ENCODE measurements at places on chromosomes 16 and 17.

DNA sequence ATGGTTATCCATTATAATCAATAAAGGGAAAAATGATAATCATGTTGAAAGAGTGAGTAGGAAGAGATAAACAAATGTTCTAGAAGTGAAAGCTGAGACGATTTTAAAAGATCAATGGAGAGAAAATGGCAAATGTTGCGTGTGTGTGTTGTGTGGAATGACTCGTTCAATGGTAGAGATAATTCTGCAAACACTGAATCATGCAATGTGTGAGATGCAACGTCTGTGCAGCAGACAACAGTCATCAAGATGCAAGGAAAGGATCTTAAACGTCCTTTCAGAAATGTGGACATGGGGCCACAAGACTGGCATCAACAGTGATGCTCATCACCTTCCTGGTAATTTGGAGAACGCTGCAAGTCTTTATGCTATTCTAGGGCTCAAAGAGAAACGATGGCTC is 124.4 kb downstream of the CDYL2 start:
- DNase-seq, result no peak

DNA sequence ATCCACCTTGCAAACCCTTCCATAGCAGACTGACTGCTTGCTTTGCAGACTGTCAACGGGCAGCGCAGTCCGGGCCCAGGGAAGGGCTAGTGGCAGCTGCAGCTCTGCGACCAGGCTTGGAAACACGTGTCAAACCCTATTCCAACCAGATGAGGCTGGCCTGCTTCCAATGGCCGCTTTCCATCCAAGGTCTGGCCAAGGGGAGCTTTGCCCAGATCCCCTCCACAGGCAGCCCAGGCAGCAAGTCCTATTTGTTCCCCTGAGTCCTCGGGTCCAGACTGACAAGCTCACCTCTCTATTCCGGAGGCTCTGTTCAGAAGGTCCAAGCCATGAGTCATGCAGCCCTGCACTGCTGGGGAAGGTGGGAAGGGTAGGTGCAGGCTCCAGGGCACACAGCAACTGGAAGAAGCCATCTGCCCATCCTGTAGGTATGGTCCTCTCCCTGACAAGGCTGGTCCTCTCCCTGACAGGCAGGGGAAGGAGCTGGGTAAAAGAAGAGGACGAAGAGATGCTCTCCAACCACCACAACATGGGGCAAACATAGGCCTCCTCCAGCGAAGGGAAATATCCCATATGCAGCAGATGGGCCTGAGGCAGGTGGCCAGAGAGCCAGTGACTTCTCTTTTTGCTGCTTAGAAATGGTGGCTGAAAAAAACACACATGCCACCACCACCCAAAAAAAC is 22.6 kb upstream of the AXIN2 start:
- DNase-seq, result no peak

DNA sequence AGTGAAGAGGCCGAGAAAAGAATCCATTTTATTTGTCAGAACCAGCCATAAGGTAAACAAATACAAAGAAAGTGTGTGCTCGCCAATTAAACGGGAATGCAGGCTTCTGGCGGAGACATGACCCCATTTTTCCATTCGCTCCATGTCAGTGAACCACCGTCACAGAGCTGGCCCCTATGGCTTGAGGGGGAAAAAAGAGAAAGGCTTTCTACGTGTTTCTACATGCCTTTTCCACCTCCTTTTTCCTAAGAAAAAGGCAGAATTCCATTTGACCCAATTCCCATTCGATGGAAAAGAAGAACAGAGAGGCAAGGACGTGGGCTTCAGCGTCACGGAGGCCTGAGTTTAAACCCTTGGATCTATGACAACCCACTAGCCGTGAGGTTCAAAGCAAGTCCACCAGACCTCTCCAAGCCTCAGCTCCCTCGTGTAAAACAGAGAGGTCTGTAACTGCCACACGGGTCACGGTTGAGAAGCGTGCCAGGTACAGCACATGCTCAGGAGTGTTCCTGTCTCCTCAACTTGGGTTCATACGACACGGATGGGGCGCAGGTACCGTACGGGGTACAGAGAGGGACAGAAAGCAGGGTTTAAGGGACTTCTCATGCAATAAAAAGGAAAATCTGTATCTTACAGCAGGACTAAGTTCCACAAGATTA is 91.9 kb downstream of the NXN start:
- no peak for DNase-seq

DNA sequence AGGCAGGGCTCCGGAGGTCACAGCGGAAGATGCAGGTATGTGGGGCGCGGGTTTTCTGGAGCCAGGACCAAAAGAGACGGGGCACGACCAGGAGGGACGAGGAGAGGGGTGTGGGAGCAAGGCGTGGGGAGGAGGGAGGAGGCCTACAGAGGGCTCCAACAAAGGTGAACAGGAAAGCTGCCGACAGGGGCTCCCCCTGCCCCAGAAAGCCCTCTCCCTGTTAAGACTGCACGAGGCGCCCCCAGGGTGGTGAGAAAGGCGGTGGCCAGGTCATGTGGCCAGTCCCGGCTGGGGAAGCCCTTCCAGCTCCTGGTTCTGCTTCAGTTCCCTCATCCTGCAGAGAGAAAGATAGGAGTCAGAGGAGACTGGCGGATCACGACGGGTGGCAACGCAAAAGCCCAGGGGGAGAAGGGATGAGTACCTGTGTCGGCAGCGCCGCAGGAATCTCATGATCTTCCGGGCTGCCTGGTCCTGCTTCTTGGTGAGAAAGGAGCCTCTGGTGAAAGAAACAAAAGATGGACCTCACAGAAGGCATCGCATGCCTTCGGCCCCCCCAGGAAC is 949 bp upstream of the SPAG7 start:
- no peak for DNase-seq

DNA sequence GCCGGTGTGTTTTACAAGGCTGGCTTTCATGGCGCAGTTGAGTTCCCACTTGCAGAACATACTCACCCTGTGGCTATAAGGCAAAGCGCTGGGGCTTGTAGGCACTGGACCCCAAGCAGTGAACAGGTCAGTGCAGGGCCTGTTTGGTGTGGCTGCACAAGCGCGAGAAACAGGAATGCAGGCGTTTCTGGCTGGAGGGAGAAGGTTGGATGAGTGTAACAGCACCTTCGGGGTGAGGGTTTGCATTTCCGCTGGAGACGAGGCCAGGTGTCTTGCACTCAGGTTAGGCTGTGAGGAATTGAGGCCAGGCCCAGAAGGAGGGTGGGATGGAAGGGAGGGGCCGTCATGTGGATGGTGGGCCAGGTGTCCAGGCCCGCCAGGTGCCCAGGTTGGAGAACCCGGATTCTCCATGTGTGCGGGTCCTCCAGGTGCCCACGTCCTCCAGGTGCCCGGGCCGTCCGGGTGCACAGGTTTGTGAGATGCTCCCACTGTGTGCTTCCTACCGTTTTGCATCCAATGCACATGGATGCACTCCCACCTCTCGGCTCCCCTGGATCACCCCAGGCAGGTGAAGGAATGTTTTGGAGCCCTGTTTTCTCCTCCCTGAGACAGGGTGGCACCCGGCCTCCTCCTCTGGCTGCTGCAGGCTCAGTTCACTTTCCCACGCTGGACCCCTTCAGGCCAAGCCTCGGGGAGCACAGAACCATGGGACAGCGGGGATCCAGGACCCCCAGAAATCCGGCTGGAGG is 46.0 kb downstream of the SLC7A5 start:
- DNase-seq, result no peak

DNA sequence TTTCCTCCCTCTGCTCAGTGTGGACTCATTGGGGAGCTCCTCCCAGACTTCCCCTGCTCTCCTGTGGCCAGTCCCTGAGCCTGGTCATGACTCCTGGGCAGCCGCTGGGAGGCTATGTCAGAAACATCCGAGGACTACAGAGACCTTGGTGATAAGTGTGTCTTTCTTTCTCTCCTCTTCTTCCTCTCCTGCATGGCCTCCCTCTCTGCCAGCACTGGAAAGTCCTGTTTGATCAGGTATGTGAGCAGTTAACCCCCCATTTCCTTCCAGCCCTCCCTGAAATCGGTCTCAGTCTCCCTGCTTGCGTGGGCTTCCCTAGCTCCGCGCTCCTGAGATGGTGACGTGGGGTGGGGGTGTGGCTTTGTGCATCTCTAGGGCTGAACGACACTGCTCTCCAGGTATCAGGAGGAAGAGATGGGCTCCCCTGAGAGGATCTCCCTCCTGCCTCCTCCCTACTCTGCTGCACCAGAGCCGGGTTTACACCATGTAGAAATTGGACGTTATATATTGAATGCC is 2.1 kb downstream of the RHBDL3 start:
- no peak for DNase-seq

DNA sequence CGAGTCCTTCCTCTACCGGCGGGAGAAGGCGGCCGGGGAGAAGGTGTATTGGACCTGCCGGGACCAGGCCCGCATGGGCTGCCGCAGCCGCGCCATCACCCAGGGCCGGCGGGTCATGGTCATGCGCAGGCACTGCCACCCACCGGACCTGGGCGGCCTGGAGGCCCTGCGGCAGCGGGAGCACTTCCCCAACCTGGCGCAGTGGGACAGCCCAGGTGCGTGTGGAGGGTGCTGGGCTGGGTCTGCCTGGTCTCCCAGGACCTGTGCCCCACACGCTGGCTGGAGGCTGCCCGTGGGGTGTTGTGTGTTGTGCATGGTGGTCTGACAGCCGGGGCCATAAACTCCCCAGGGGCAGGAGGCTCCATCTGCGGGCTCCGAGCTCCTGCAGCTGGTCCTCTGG is 25.4 kb downstream of the FLYWCH1 start:
- DNase-seq, result no peak

DNA sequence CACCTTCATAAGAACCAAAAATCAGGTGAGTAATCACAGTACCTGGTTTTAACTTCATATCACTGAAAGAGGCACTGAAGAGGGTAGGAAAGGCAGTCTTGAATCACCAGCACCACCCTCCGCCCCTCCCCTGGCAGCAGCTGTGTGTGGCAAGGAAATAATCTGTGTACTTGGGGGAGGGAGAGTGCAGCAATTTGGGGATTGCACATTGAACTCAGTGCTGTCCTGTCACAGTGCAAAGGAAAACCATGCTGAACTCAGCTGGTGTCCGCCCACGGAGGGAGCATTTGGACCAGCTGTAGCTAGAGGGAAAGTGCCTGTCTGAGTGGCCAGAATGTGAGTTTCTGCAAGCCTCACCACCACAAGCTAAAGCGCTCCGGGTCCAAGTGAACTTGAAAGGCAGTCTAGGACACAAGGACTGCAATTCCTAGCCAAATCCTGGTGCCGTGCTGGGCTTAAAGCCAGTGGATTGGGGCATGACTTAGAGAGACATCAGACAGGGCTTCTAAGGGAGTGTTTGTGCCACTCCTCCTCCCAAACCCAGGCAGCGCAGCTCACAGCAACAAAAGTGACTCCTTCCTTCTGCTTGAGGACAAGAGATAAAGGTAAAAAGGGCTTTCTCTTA is 39.7 kb upstream of the ALDH3A1 start:
- DNase-seq, result no peak
